ENCODE measurements at places on chromosomes 6 and 20. TPM values are rescaled to one million over a fixed set of nuclear protein-coding genes. Genes with fewer than 3 reads are reported as not detected.

Gene PDYN
- not detected for polyA plus RNA-seq

Gene RPP40
- polyA plus RNA-seq: 9.6 TPM

Gene UBE2C
- not detected for polyA plus RNA-seq

Gene OR2H2
- not detected for polyA plus RNA-seq

Gene ID4
- polyA plus RNA-seq: 3.1 TPM

Gene TPBG
- polyA plus RNA-seq: 0.47 TPM

Gene SLA2
- polyA plus RNA-seq: 0.06 TPM

Gene ZNFX1
- polyA plus RNA-seq: 16.1 TPM

Gene PPIL4
- 6.9 TPM for polyA plus RNA-seq

Gene MANEA
- 1.9 TPM for polyA plus RNA-seq

Gene ADTRP
- polyA plus RNA-seq: not detected

Gene CTCFL
- polyA plus RNA-seq: not detected

Gene MBOAT1
- 0.46 TPM for polyA plus RNA-seq

Gene PMEPA1
- polyA plus RNA-seq: 30.7 TPM

Gene WFDC5
- polyA plus RNA-seq: not detected

Gene PRR18
- polyA plus RNA-seq: 0.08 TPM

Gene COL21A1
- polyA plus RNA-seq: 0.24 TPM

Gene SLC17A2
- not detected for polyA plus RNA-seq

Gene FBXO9
- 23.2 TPM for polyA plus RNA-seq

Gene SERINC1
- 77.8 TPM for polyA plus RNA-seq

Gene MKKS
- polyA plus RNA-seq: 22.7 TPM

Gene CGA
- 3.8 TPM for polyA plus RNA-seq

Gene HLA-DMB
- 2.9 TPM for polyA plus RNA-seq

Gene PHACTR3
- polyA plus RNA-seq: not detected

Gene CLVS2
- not detected for polyA plus RNA-seq

Gene HCK
- 0.79 TPM for polyA plus RNA-seq

Gene CCN6
- polyA plus RNA-seq: not detected

Gene EYA2
- 3.0 TPM for polyA plus RNA-seq

Gene ANKRD66
- not detected for polyA plus RNA-seq

Gene BPIFB1
- not detected for polyA plus RNA-seq

Gene PTCHD4
- polyA plus RNA-seq: not detected

Gene BMP5
- polyA plus RNA-seq: 0.95 TPM

Gene MLN
- polyA plus RNA-seq: not detected

Gene ARG1
- polyA plus RNA-seq: not detected

Gene CST7
- polyA plus RNA-seq: 0.55 TPM

Gene AKAP7
- polyA plus RNA-seq: 11.0 TPM

Gene NECAB3
- 37.8 TPM for polyA plus RNA-seq

Gene STX11
- polyA plus RNA-seq: 1.4 TPM

Gene DPPA5
- not detected for polyA plus RNA-seq

Gene SEMG1
- polyA plus RNA-seq: not detected

Gene MAP3K5
- 0.91 TPM for polyA plus RNA-seq

Gene SNAP25
- polyA plus RNA-seq: not detected

Gene ID1
- 45.2 TPM for polyA plus RNA-seq

Gene OTOR
- not detected for polyA plus RNA-seq

Gene CYP39A1
- polyA plus RNA-seq: 2.0 TPM

Data from psoas muscle (tissue), 8 donors.